Cardiac muscle cell (in vitro differentiated cells and primary cell): ENCODE measurements at places on chromosomes 4 and X. TPM values are rescaled to one million over a fixed set of nuclear protein-coding genes. Genes with fewer than 3 reads are reported as not detected.
A peak's percentile ranks its signal among the peaks of the same experiment; 100 is the strongest.

RGN gene
- total RNA-seq = 5.7 and 15.4 TPM in 2 replicates

- DNase-seq = no peak
Observed at GRCh38 chrX:26347171-26347570, 131.2 kb downstream of the MAGEB5 start.

- DNase-seq = peak; percentile 48
Observed at GRCh38 chr4:141788169-141788915, 152.0 kb downstream of the IL15 start.

GRCh38 chr4:81565142-81565870 lies 93.6 kb upstream of the RASGEF1B start:
- DNase-seq = peak; percentile 72

DNA sequence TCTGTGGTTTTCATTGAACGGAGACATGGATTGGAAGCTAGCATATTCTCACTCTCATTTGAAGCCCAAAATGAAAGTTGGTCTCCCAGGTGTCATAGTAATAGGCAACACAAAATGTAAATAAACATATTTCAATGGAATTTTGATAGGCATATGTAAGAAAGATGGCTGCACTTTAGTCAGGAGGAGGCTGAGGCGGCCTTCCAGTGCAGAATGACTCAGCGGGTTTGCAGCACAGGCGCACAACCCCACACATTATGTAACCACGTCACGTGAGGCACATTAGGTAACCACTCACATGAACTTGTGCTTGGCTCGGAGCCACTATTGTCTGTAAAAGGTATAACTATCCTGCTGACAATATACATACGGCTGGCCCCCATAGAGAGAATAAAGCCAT lies 381.7 kb downstream of the GPAT3 start:
- peak; percentile 2 for DNase-seq

- no peak for DNase-seq
Observed at GRCh38 chrX:2451501-2452316, 49.1 kb downstream of the DHRSX start.

HTN3 gene
- not detected in 2 replicates for total RNA-seq

TMEM156 gene
- total RNA-seq = not detected in 2 replicates

DNA sequence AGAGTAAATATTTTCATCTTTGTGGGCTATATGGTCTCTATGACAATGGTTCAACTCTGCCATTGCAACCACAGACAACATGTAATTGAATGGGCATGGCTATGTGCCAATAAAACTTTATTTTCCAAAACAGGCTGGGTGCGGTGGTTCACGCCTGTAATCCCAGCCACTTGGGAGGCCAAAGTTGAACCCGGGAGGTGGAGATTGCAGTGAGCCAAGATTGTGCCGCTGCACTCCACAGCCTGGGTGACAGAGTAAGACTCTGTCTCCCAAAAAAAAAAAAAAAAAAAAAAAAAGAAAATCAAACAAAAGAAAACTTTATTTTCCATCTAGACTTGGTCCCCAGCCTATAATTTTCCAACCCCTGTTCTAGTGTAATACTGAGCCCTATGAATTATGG lies 38.4 kb upstream of the LAS1L start:
- no peak for DNase-seq
